ENCODE measurements at places on chromosomes 7 and 10.

- H3K36me3 ChIP-seq, result peaks cover 68% of the 10 kb centered on the region
- peak overlapping the region; percentile 24 for H3K27ac ChIP-seq
- DNase-seq, result no peak
- H3K27me3 ChIP-seq, result no peaks in the 10 kb centered on the region
Measured at GRCh38 chr10:103884681-103885139, 29.3 kb upstream of the SH3PXD2A start.

GRCh38 chr7:87058744-87059524, 520 bp downstream of the ELAPOR2 start:
- H3K4me3 ChIP-seq, result peak overlapping the region; percentile 51
- H3K27me3 ChIP-seq, result peaks cover 17% of the 10 kb centered on the region
- no peak for DNase-seq
- no peaks in the 10 kb centered on the region for H3K36me3 ChIP-seq
- no peak overlapping the region for H3K27ac ChIP-seq

DNA sequence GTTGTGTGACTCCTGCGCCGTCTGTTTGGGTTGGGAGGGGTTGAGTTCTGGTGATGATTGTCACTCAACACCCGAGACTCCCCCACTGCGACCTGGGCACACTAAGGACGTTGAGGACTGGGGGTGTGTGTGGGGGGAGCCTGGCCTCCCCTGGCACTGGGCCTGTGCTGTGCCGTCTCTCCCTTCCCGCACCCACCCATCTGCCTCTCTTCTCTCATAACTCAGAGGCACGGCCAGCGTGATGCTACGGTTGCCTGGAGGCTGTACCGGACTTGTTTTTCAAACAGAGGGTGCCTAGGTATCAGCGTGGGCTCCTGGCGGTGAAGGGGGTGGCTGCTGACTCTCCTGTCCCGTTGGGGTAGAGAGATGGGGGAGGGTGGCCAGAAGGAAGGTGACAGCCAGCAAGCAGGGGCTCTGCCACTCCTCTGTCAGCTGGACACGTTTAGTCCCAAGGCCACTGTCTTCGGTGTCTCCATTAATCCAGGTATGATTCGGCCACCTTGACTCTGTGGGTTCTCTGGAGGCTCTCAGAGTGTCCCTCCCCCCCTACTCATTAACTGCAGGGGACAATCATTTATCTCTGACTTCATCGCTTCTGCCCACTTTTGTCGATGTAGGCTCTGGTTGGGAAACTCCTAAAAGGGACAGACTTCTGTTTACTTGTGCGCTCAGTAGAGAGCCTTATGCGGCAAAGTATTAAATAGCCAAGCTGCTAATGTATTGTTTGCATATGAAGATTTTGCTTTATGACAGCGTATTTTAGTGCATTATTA, 56.5 kb upstream of the PFKFB3 start:
- H3K27me3 ChIP-seq, result no peaks in the 10 kb centered on the region
- H3K4me3 ChIP-seq, result peak overlapping the region; percentile 81
- DNase-seq, result no peak

DNA sequence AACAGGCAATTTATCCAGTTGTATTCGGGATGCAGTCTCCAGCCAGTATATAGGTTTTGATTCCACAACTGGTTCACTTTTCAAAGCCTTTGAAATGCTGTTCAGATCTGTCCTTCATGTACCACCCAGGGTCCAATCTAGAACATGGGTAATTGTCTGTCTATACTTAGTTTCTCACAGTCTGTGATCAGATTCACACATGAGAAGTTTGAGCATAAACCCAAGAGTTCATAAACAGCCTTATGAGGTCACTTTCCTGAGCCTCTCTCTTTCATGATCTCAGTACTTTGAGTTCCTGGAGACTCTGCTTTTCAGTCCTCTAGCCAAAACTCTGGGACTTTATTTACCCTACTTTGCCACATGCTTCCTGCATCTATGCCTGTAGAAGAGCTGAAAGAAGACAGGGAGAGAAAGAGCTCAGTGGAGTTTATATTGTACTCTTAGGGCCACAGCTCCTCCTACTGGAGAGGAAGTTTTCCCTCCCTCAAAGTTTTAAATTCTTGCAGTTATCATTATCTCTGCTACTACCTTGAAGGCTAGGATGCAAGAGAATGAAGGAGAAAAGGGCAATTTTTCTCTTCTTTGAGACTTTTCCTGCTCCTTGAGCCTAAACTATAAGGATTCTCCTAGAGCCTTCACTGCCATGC, 172.0 kb downstream of the ZEB1 start:
- no peak overlapping the region for H3K27ac ChIP-seq
- no peak overlapping the region for H3K4me3 ChIP-seq
- DNase-seq, result no peak
- H3K27me3 ChIP-seq, result no peaks in the 10 kb centered on the region
- peaks cover 35% of the 10 kb centered on the region for H3K36me3 ChIP-seq
- H3K4me1 ChIP-seq, result peaks cover 8% of the 10 kb centered on the region

DNA sequence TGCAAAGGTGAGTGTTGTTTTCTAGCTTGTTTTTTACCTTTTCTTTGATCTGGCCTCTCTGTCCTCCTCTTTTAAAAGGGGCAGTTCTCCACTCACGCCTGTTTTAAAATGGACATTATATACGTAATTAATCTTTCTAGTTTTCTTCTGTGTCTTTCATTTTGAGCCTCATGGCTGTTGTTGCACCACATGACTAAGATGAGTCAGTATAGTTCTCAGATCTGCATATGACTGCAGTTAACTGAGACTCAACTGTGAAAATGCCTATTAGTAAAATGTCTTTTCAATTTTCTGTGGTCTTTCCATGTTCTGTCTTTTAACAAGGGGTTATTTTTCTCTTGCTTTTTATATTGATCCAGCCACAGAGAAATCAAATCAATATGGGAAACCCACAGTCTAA, 296.1 kb downstream of the CDK14 start:
- DNase-seq, result no peak
- no peaks in the 10 kb centered on the region for H3K4me1 ChIP-seq
- H3K36me3 ChIP-seq, result no peaks in the 10 kb centered on the region
- H3K4me3 ChIP-seq, result no peak overlapping the region

GRCh38 chr7:4730276-4730675, 45.1 kb upstream of the AP5Z1 start:
- no peak overlapping the region for H3K27ac ChIP-seq
- DNase-seq, result no peak
- H3K4me3 ChIP-seq, result no peak overlapping the region
- peaks cover 17% of the 10 kb centered on the region for H3K36me3 ChIP-seq

DNA sequence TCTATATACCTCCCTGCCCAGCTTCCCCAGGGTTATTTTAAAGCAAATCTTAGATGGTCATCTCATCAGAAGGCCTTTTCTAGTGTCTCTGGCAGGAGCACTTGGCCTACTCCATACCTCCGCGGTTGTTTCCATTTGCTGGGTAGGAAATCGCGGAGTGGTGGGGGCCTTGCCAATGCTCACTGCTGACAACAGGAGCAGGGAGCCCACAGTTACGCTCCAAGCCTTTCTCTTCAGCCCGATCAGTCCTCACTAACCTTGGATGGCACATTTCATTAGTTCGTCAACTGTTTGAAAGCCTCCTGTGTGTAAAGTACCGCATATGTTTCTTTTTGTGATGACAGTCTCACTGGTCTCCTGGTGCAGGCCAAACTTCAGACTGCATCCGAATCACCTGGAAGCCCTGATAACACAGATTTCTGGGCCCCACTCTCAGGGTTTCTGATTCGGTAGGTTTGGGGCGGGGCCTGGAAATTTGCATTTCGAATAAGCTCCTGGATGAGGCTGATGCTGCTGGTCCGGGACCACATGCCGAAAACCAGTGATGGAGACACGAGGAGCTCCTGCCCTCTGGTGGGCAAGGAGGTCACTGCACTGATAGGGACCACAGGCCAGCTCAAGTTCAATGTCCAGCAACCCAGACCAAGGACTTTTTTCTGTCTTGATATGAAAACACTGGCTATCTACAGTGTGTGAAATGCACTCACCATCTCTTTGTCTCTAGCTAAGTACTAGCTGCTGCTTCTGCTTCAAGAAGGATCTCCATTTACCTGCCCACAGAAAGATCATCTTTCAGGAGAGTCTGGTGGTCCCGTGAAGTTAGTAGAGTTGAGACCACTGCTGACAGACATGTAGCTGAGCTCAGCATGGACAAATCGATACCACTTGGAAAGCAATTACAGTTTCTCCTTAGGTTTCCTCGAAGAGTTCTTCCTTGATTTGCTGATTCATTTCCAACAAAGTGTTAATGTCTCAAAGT, 14.0 kb downstream of the LRGUK start:
- H3K36me3 ChIP-seq, result no peaks in the 10 kb centered on the region
- no peak overlapping the region for H3K27ac ChIP-seq
- H3K4me1 ChIP-seq, result no peaks in the 10 kb centered on the region

- peak overlapping the region; percentile 100 for H3K4me3 ChIP-seq
- DNase-seq, result peak; percentile 57
- H3K4me1 ChIP-seq, result peaks cover 42% of the 10 kb centered on the region
- peaks cover 55% of the 10 kb centered on the region for H3K36me3 ChIP-seq
- H3K27ac ChIP-seq, result peak overlapping the region; percentile 99
Measured at GRCh38 chr7:75879771-75880184, 944 bp downstream of the RHBDD2 start.

- H3K27ac ChIP-seq, result no peak overlapping the region
- H3K27me3 ChIP-seq, result peaks cover 3% of the 10 kb centered on the region
- H3K4me3 ChIP-seq, result no peak overlapping the region
- no peaks in the 10 kb centered on the region for H3K36me3 ChIP-seq
Measured at GRCh38 chr7:28571405-28571804, 159.1 kb downstream of the CREB5 start.

DNA sequence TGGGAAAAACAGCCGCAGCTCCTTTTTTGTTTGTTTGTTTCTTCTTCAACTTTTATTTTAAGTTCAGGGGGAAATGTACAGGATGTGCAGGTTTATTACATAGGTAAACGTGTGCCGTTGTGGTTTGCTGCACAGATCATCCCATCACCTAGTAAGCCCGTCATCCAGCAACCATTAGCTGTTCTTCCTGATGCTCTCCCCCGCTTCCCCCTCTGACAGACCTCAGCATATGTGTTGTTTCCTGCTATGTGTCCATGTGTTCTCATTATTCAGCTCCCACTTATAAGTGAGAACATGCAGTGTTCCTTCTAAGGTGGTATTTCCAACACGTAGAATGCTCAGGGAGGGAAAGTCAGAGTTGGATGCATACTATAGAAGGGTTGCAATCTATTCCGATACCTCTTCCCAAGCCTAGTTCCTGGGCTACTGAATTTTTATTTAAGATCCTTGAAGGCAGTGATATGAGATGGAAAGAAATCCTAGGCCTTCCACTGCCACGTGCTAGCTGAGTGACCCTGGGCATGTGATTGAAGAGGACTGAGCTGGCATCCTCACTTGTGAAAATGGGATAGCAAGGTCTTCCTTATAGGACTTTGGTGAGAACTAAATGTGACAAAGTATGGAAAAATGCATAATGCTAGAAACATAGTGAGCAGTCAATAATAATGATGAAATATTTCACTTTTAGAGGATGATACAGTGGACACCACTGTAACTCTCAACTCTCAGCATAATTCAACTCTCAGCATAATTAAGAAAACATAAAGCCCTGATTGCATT, 278.5 kb downstream of the REEP3 start:
- DNase-seq, result no peak
- no peak overlapping the region for H3K27ac ChIP-seq

DNA sequence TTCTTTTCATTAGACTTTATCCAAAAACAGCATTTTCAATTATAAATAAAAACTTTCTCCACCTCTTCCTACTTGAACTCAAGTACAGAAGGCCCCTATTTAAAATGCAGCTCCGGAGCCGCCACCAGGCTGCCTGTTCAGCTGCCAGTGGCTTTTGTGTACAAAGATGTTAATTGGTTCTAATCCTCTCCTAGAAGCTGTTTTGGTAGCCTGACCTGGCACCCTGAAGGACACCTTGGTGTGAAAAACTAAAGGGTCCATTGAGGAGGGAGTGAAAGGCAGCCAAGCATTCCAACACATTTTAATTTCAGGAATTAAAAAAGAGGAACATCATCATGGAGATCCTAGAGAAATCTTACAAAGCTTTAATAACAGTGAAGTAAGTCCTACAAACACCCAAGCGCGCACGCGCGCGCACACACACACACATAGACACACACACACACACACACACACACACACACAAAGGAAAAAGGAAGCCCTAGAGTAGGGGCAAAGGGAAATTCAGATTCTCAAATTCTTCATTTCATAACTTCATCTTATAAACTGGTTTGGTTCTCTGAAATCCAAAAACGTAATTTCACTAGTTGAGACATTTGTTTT, 41.4 kb downstream of the VAX1 start:
- DNase-seq, result no peak
- no peaks in the 10 kb centered on the region for H3K27me3 ChIP-seq
- H3K36me3 ChIP-seq, result no peaks in the 10 kb centered on the region
- no peaks in the 10 kb centered on the region for H3K4me1 ChIP-seq

DNA sequence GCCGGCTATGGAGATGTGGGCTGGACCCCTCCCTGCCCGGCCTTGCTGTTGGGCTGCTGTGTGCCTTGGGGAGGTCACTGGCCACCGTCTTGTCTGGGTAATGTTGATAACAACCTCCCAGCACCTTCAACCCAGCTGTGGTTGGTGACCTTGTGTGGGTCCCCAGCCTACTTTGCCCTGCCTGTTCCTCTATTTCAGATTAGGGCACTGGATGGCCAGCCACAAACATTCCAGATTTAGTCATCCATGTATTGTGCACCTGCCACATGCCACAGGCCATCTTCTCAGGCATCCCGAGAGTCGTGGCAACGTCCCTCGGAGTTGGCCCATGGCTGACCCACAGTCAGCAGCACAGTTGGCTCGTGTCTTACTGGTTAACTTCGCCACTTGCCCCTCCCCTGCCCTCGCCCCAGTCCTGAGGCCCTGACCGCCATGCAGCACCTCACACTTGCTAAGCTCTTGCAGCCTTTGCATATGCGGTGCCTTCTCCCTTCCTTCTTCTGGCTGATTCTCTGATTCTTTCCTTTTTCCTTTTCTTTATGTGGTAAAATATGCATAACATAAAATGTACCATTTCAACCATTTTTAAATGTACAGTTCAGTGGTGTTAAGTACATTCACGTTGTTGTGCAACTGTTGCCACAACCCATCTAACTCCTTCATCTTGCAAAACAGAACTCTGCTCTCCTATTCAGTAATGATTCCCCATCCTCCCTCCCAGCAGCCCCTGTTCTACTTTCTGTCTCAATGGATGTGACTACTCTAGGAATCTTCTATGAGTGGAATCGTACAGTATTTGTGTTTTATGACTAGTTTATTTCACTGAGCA, 60.6 kb downstream of the PRF1 start:
- DNase-seq, result no peak
- H3K4me3 ChIP-seq, result no peak overlapping the region
- H3K27me3 ChIP-seq, result no peaks in the 10 kb centered on the region
- H3K4me1 ChIP-seq, result no peaks in the 10 kb centered on the region

DNA sequence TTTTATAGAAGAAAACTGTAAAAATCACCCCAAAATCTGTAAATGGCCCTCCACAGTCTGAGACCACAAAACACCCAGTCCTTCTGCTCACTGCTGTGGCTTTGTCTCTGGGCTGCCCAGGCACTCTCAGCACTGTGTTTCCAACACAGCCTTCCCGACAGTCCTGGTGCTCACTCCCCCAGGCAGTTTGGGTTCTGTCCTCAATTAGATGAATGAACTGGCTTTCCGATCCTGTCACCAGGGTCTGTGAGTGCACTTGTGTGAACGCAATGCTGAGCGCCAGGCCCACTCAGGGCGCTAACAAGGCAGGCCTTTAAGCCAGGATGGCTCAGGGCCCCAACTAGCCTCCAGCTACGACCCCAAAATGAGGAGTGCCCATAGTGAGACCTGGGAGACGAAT, 3.3 kb downstream of the MAD1L1 start:
- peaks cover 17% of the 10 kb centered on the region for H3K4me1 ChIP-seq
- no peak overlapping the region for H3K4me3 ChIP-seq
- no peaks in the 10 kb centered on the region for H3K27me3 ChIP-seq
- no peak for DNase-seq
- H3K27ac ChIP-seq, result no peak overlapping the region
- H3K36me3 ChIP-seq, result peaks cover 36% of the 10 kb centered on the region

GRCh38 chr10:89235073-89235798, 16.3 kb downstream of the LIPA start:
- no peaks in the 10 kb centered on the region for H3K27me3 ChIP-seq
- peaks cover 2% of the 10 kb centered on the region for H3K4me1 ChIP-seq
- peaks cover 3% of the 10 kb centered on the region for H3K36me3 ChIP-seq
- H3K27ac ChIP-seq, result no peak overlapping the region
- no peak for DNase-seq

All from activated T-helper 2 cell treated with anti-CD3 and anti-CD28 coated beads, Interferon-gamma antibody, Interleukin-2, Interleukin-4, amounts not matched to agents 10 μg/mL and 5 μg/mL and 100 μg/mL, durations not matched to agents 14 hours and 24 hours and 36 hours (primary cell).